ENCODE measurements at places on chromosomes 5 and 9.

DNA sequence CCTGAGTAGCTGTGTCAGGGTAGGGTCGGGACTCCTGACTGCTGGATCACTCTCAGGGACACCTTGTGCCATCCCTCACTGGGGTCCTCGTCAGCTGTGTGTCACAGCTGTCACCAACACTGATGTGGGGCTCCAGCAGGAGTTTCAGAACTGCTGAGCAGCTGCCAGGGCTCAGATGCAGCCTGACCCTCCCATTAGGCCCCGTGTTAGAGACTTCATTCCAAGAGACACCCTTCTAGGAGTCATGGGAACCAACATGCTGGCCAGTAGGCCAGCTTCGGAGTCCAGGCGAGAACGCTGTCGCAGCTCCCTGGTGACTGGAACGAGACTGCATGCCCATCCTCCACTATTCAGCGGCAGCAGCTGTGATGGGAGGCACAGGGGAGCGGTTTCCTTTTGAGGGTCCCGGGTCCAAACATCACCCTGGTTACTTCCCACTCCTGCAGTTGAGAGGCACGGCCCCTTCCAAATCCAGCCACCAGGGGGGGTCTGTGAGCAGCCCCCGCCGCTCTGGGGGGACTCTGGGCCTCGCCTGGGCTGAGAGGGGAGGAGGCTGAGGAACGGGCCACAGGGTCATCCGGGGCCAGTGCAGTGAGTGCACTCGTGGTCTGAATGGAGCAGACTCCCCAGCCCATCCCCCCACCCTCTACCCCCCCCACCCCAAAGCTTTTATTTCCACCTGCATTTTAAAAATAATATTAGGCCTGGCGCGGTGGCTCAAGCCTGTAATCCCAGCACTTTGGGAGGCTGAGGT is 12.6 kb upstream of the TCF7 start:
- DNase-seq = peak; percentile 60

DNA sequence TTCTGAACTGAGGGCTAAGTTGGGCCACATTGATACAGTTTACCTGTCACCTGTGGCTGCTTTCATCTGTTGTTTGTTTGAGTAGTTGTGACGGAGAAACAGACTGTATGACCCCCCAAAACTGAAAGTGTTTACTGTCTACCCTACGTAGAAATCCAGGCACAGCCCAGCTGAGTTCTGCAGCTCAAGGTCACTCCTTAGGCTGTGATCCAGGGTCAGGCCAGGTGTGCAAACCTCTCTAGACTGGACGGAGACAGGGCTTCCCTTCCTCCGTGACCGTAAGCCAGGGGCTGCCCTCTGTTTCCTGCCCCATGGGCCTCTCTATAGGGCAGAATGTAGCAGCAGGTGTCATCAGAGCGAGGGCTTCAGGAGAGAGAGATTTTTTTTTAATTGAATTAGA is 207.9 kb upstream of the OTULINL start:
- no peak for DNase-seq

DNA sequence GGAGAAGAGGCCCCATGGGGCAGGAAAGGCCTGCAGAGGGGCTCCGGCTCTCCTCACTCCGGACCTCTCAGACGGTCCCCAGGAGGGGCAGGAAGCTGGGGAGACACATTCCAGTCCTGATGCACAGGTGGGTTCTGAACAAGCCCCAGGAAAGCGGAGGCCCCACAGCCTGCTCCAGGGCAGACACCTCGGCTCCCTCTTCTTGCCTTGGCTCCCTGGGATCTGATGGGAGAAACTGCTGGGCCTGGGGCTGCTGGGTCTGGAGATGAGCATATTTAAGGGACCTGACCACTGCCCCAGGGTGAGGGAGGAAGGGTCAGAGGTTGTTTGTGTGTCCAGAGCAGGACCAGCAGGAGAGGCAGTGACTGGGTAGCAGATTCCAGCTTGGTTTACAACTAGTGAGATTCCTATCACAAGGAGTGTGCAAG is 1.2 kb downstream of the CORO2A start:
- no peak for DNase-seq

- no peak for DNase-seq
Measured at GRCh38 chr9:28092981-28093936, 520.0 kb upstream of the C9orf72 start.

- DNase-seq = no peak
Measured at GRCh38 chr5:57895766-57896165, 413.2 kb upstream of the ACTBL2 start.

DNA sequence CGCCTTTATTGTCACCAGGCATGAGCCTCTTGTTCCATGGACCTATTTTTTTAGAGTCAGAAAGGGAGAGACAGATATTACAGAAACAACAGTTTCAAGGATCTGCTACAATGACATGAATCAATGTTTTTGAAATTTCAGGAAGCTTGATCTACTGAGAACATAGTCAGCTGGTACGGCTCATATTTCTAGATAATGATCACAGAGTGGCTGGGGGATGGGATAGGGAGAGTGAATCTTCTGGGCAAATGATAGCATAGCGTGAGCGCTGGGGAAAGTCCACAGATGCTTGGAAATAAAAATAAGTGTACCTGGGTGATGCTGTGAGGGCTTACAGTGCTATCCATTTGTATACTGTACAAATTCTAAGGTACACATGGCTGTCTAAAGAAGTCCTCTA is 340.4 kb downstream of the EBF1 start:
- no peak for DNase-seq

GRCh38 chr5:96664669-96665068 is 2.5 kb downstream of the CAST start:
- no peak for DNase-seq

- no peak for DNase-seq
Measured at GRCh38 chr9:34240006-34240405, 61.2 kb downstream of the UBAP1 start.

DNA sequence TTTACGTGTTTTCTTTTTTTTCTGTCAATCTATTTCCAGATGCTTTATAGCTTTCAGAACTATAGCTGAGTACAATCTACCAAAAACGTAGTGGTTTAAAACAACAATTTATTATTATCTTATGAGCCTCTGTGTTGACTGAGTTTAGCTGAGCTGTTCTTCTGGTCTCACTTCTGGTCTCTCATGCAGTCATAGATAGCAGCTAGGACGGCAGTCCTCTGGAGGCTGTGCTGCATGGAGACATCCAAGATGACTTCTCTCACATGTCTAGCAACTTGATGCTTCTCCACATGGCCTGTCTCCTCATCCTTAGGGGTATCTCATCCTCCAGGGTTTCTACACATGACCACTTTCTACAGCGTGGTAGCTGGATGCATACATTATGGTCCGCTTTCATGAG is 22.0 kb upstream of the RAD23B start:
- DNase-seq = no peak

GRCh38 chr9:85723215-85723614 is 18.5 kb downstream of the AGTPBP1 start:
- DNase-seq = no peak

DNA sequence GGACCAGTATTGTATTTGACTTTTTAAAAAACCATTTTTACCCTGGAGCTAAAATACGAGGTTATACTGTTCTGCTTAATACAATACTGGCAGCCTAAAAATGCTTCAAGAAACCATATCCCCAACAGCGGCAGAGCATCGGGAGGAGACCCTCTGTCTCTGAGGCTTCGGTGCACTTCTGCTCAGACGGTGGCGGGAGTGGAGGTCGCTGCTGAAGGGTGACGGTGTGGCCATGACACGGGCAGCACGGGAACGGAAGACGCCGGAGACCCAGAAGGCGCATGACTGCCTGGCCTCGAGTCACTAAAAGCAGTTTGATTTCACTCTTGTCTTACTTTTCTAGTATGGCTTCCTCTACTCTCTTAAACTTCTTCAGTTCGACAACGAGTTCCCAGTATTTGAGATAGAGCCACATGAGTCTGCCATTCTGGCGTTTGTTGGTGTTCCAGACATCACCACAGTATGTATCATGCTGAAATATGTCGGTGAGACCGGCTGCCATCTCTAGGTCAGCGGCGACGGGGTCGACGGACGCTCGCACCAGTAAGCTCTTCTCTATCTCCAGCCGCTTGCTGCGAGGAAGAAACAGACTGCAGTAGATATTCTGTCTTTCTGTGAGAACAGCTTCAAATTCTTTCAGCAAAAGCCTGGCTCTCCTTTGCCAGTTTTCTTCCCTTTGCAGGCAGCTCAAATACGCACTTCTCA is 12.8 kb downstream of the CCDC127 start:
- DNase-seq = no peak
